ENCODE measurements at places on chromosomes 13 and 19.

DNA sequence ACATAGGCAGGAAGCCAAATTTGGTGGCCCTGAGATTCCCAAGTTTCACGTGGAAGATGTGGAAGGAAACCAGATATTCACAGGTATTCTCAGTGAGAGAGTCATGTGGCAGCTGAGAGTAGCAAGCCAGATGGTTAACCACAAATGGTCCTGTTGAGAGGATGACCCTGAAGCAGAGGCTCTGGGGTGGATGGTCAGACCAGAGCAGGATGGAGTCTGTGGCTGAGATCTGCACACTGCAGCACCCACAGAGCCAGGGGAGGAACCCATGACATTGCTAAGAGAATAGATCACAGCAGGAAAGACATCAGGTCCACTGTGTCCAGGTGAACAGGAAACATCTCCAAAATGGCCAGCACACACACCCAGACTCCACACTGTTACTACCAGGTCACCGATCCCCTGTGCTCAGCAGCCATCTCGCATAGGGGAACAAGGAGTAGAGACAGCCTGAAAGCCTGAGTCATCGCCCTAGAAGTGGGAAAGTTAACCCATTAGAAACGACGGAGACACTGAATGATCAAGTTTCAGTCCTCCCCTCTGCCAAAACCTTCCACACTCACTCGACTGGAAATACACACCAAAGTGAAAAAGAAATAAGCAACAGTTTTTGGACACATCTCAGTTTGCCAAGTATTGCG lies 160.0 kb downstream of the RBM26 start:
- no peaks in the 10 kb centered on the region for H3K27me3 ChIP-seq
- no peak overlapping the region for H3K4me3 ChIP-seq
- no peaks in the 10 kb centered on the region for H3K4me1 ChIP-seq
- no peaks in the 10 kb centered on the region for H3K36me3 ChIP-seq
- DNase-seq: no peak

DNA sequence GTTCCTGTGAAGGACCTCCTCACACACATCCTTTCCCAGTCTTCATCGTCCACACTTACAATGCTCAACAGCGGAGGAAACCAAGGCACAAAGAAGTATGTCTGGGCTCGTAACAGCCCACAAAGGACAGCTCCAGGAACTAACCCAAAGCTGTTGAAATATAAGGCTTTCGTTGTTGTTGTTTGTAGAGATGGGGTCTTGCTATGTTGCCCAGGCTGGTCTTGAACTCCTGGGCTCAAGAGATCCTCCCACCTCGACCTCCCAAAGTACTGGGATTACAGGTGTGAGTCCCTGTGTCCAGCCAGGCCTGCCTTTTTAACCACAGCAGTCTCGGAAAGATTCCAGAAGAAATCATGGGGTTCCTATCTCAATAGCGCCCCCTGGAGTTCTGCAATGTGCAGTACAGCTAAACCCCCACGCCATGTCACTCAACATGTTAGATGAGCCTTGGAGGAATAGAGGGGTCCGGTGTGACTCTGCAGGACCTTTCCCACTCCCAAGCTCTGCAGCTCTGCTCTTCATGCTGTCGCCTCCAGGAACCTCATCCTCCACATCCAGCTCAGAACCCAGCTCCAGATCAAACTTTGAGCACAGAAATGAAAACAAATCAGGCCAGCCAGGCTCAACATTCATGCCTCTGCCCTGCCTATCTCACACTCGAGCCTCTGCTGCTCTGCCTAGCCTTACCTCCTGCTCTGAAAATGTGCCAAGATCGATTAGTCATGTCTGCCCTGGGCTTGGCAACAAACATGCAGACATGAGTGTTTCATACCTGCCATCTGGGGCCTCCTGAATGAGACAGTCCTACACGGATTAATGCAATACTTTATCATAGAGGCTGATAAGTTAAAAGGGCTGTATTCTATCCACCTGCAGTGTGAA lies 7.5 kb downstream of the PLA2G4C start:
- DNase-seq: peak; percentile 53
- peaks cover 1% of the 10 kb centered on the region for H3K36me3 ChIP-seq

- H3K27me3 ChIP-seq: no peaks in the 10 kb centered on the region
- H3K36me3 ChIP-seq: no peaks in the 10 kb centered on the region
- no peak overlapping the region for H3K27ac ChIP-seq
- H3K4me3 ChIP-seq: no peak overlapping the region
Measured at GRCh38 chr13:112032186-112032993, 34.6 kb upstream of the SOX1 start.

DNA sequence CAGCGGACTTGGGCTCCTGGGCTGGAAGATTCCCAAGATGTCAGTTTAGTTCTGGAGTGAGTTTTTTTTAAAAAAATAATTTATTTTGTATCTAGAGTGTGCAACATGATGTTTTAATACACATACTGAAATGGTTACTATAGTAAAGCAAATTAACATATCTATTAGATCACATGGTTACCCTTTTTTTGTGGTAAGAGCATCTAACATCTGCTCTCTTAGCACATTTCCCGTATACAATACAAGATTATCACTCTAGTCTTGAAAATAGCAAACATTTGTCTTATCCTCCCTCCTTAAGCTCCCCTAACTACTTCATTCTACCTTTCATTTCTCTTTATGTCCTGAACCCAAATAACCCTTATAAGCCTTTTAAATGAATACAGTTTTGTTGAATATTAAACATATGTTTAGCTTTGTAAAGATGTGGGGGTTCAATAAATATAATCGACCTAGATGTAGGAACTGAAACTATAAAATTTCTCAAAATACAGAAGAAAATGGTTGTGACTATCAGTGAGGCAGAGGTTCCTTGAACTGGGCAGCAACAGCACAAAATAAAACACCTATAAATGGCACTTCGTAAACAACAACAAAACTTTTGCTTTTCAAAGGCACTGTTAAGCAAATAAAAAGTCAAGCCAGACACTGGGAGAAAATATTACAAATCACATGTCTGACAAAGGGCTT lies 466.6 kb downstream of the FGF9 start:
- H3K27ac ChIP-seq: peak overlapping the region; percentile 74
- H3K27me3 ChIP-seq: no peaks in the 10 kb centered on the region
- DNase-seq: no peak
- H3K4me1 ChIP-seq: peaks cover 50% of the 10 kb centered on the region

GRCh38 chr19:3028305-3029064 lies 595 bp downstream of the TLE2 start:
- H3K27me3 ChIP-seq: peaks cover 32% of the 10 kb centered on the region
- no peak overlapping the region for H3K27ac ChIP-seq
- H3K4me3 ChIP-seq: peak overlapping the region; percentile 64
- no peak for DNase-seq

DNA sequence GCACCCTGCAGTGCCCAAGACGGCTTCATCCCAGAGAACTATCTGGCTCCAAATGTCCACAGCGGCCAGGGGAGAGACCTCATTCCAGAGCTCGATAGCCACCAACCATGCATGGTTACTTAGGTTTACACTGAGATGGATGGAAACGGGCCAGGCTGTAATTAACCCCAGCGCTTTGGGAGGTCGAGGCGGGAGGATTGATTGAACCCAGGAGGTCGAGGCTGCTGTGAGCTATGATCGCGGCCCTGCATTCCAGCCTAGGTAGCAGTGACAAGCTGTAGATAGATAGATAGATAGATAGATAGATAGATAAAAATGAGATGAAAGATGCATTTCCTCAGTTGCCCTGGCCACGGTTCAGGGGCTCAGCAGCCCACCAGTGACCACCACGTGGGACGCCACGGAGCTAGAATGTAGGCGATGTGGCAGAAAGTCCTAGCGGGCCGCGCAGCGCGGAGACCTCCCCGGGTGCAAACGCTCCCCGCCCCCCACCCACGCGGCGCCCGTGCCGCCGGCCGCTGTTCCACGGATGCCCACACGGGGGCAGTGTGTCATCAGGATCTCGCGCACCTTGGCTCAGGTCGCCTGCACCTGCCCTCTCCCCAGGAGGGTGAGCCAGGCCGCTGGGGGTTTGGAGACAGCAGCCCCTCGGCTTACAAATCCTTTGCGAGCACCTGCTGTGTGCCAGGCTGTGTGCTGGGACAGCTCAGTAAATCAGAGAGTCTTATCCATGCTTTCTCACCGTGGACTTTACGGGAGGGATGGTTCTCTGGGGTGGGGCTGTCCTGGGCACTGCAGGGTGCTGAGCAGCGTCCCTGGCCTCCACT lies 13.5 kb upstream of the TLE5 start:
- no peaks in the 10 kb centered on the region for H3K36me3 ChIP-seq
- H3K27me3 ChIP-seq: no peaks in the 10 kb centered on the region
- peaks cover 6% of the 10 kb centered on the region for H3K4me1 ChIP-seq

DNA sequence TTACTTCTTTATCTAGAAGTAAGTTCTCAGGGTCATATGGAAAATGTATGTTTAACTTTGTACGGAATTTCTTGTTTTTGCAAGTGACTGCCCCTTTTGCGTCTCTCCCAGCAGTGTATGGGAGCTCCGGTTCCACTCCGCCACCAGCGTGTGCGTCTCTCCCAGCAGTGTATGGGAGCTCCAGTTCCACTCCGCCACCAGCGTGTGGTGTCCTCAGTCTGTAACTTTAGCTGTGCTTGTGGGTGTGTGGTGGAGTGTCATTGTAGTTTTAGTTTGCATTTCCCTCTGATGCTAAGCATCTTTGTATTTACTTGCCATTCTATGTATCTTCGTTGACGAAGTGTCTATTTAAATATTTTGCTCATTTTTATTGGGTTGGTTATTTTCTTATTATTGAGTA lies 2.4 kb downstream of the CUL4A start:
- peaks cover 38% of the 10 kb centered on the region for H3K4me1 ChIP-seq
- peak overlapping the region; percentile 83 for H3K4me3 ChIP-seq
- H3K27me3 ChIP-seq: no peaks in the 10 kb centered on the region
- peak; percentile 18 for DNase-seq
- H3K36me3 ChIP-seq: peaks cover 15% of the 10 kb centered on the region

- H3K36me3 ChIP-seq: no peaks in the 10 kb centered on the region
- H3K4me1 ChIP-seq: peaks cover 21% of the 10 kb centered on the region
- DNase-seq: peak; percentile 2
- peak overlapping the region; percentile 56 for H3K4me3 ChIP-seq
- H3K27ac ChIP-seq: peak overlapping the region; percentile 96
- H3K27me3 ChIP-seq: no peaks in the 10 kb centered on the region
Measured at GRCh38 chr13:73520566-73521289, 461.9 kb downstream of the KLF5 start.

GRCh38 chr13:94176561-94176960 lies 302.9 kb downstream of the DCT start:
- H3K27me3 ChIP-seq: no peaks in the 10 kb centered on the region
- DNase-seq: no peak
- H3K27ac ChIP-seq: no peak overlapping the region

GRCh38 chr13:71877256-71877653 lies 10.3 kb upstream of the DACH1 start:
- H3K4me3 ChIP-seq: no peak overlapping the region
- no peak for DNase-seq
- peaks cover 3% of the 10 kb centered on the region for H3K27me3 ChIP-seq
- H3K4me1 ChIP-seq: peaks cover 6% of the 10 kb centered on the region
- no peak overlapping the region for H3K27ac ChIP-seq

GRCh38 chr13:20077086-20077485 lies 83.8 kb downstream of the GJA3 start:
- no peaks in the 10 kb centered on the region for H3K27me3 ChIP-seq
- H3K27ac ChIP-seq: no peak overlapping the region
